ENCODE measurements at places on chromosomes 7 and 10. TPM values are rescaled to one million over a fixed set of nuclear protein-coding genes. Genes with fewer than 3 reads are reported as not detected.

ZC3HAV1 gene
- total RNA-seq = 21.8 TPM

DNA sequence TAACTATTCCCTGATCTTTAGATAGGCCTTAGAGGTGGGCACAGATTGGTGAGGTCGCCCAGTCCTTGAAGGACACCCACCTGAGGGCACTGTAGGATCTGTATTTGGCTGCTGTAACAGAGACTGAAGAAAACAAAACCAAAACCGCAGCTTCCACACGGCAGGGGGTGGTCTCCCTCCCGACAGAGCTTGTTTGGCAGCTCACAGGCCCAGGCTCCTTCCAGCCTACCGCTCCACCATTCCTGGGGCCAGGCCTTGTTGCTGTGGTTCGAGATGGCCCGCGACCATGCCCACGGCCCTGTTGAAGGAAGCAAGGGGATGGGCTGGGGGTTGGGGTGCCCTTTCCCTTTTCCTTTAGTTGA lies 30.4 kb downstream of the ZNF783 start:
- no peak for ATAC-seq

DNA sequence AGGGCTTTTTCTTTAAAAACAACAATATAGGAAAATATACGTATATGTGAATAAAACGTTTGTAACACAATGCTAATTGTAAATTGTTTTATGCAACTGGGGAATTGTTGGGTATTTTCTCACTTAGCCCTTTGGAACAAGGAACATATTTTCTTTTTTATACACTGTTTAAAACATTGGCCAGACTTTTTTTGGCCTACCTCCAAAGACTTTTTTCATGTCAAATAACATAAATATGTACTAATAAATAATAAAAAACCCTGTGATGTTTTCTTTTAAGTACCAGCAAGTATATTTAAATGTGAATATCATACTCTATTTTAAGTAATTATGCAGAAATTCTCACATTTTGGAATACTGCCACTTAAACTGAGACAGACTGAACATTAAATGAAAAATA lies 15.7 kb downstream of the TMEM106B start:
- ATAC-seq = no peak

GRCh38 chr7:101177644-101178043 lies 2.4 kb downstream of the NAT16 start:
- no peak for ATAC-seq

DNA sequence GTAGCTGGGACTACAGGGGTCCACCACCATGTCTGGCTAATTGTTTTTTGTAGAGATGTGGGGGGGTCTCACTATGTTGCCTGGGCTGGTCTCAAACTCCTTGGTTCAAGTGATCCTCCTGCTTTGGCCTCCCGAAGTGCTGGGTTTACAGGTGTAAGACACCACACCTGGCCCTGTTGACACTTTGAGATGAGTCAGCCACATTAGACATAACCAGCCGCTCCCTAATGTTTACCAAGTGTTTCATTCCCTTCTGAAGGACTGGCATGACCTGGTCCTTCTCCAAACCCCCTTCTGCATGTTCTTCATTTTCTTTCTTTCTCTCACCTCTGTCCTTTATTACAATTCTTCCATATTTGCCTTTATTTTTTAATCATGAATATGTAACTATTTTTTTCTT lies 67.8 kb downstream of the TAF3 start:
- peak; percentile 59 for ATAC-seq

GRCh38 chr10:12510984-12511383 lies 161.6 kb downstream of the CAMK1D start:
- ATAC-seq = no peak

DNA sequence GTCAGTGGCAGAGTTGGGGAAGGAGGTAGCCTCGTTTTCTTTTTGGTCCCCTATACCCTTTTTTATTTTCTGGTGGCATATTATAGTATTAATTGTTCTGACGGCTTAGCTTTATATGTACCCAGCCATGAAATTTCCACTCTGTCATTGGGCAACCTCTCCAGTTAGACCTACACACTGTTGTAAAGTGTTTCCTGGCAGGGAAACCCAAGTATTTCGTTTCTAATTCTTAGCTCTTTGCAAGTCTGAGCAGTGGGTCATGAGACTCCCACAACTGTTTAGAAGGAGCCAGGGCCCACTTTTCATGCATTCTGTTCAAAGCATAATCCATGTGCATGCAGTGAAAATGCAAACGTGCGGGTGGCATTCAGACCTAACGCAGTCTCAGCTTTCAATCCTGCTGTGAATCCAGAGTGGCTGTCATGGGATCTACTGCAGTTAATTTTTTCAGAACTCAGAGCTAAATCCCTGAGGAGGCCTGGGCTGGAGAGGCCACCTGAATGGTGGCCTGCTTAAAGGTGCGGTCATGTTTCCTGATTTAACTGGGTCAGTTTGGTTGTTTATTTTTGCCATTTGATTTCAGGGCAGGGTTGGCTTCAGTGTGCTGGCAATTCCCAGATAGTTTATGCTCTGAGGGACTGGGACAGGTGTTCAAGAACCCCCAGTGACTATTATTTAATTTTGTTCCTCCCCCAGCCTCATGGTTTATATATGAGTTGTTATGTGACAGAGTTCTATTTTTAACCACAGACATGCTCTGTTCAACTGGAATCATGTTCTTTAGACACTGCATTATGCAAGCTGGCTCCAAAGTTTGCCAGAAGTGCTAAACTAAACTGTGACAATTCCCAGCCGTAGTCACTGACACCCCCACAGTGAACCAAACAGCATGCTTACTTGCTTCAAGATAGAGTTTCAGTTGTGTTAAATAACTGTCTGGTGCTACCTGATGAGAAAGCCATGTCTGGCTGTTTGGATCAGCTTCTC lies 27.4 kb upstream of the SYPL1 start:
- no peak for ATAC-seq

DNA sequence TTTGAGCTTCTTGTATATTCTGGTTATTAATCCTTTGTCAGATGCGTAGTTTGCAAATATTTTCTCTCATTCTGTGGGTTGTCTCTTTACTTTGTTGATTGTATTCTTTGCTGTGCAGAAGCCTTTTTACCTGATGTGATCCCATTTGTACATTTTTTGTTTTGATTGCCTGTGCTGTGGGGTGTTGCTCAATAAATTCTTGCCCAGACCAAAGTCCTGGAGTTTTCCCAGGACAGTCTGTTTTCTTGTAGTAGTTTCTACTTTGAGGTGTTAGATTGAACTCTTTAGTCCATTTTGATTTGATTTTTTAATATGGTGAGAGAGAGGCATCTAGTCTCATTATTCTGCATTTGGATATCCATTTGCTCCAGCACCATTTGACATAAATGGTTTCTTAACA lies 588.7 kb upstream of the MBL2 start:
- ATAC-seq = no peak

GRCh38 chr10:12018438-12019282 lies 23.9 kb downstream of the UPF2 start:
- ATAC-seq = no peak
